DMS 273 treated with DMSO at 0.1 percent for 48 hours (cell line): ENCODE measurements at places on chromosomes 5 and 9.
A peak's percentile ranks its signal among the peaks of the same experiment; 100 is the strongest.

GRCh38 chr9:136086951-136087740 lies 7.9 kb downstream of the NACC2 start:
- DNase-seq, result no peak

GRCh38 chr5:5316334-5316733 lies 106.1 kb upstream of the ICE1 start:
- DNase-seq, result no peak

DNA sequence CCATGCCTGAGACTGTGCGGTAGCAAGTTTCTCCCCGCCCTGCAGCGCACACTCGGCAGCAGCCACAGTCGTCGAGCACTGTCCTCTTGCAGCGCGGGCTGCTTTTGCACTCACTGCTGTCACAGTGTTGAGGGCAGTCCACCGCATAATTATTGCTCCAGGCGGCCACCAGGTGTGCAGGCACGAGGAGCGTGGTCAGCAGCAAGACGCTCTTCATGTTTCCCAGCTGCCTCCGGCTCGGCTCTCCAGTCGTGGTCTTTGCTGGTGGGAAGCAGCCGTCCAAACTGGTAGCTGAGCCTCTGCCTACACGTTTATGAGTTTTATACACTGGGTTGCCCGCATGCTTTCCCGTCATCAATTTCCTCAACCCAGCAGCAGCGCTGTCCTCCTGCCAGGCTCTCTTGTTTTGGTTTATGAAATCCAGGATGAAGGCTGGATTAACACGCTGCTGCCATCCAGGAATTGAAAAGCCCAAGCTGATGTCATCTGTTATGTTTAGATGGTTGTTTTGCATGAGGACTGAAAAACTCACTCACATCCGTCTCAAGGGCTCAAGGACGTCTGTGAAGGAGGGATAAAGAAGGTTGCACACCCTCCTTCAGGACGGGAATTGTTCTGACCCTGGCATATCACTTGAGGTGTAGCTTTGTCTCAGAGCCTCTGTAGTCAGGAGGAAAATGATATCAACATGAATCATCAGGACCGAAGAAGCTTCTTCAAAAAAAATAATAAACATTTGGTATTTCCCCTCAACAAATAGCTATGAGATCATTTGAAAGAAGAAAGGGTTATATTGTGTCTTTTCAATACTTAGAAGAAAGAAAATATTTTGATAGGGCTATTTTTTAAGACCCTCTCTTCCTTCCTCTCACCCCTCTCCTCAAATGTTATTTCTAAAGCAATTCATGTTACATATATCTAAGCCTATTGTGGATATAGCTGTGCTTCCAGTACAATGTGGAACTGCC lies at the start of gene ESM1:
TSS of gene ESM1 (minus strand) at position 293 of the 968 bp plus-strand sequence. CDS start at position 217, 76 bp downstream.
- DNase-seq, result peak; percentile 25

GRCh38 chr9:113409883-113410206 lies 630 bp downstream of the POLE3 start:
- no peak for DNase-seq

- no peak for DNase-seq
Observed at GRCh38 chr9:17994695-17995425, 416.0 kb downstream of the SH3GL2 start.

GRCh38 chr9:13513286-13513685 lies 233.8 kb upstream of the MPDZ start:
- no peak for DNase-seq

- DNase-seq, result no peak
Observed at GRCh38 chr9:113678859-113679256, 197.3 kb upstream of the ZNF618 start.

DNA sequence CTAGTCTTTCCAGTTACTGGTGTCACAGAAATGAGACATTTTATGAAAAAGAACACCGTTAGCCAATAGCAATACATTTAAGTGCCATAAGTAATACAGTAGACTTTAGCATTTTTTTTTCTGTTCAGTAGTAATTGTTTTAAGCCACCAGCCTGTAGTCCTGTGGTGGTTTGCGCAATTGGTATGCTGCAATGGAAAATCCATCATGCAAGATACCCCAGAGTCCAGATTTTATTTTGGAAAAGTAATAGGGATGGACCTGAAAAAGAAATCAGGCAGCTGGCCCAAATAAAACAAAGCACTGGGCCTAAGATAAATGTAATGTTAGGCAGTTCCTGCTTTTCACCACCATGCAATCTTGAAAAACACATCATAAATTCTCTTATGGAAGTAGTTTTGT lies 94.6 kb upstream of the RASGRF2 start:
- no peak for DNase-seq

GRCh38 chr9:88801214-88801796 lies 190.0 kb upstream of the S1PR3 start:
- DNase-seq, result no peak

GRCh38 chr5:170306381-170306831 lies 8.8 kb upstream of the LCP2 start:
- no peak for DNase-seq

DNA sequence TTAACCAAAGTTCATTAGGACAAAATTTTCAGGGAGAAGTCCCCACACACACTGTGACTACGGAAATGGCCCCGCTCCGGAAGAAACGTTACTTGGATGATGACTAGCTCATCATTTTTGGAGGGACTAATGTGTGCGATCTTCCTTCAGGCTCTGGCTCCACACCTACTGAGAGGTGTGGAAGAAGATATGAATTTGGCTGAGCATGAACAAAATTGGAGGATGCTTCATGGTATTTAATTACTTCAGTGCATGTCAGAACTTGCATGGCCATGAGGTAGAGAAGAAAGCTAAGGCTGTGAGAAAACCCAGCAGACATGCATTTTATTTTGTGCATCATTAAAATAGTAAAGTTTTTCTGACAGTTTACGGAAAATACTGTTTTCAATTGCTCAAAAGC lies 202.1 kb upstream of the TLE4 start:
- DNase-seq, result no peak

GRCh38 chr5:57598097-57598496 lies 115.5 kb upstream of the ACTBL2 start:
- no peak for DNase-seq

GRCh38 chr9:120562861-120563443 lies 17.0 kb downstream of the CDK5RAP2 start:
- no peak for DNase-seq

DNA sequence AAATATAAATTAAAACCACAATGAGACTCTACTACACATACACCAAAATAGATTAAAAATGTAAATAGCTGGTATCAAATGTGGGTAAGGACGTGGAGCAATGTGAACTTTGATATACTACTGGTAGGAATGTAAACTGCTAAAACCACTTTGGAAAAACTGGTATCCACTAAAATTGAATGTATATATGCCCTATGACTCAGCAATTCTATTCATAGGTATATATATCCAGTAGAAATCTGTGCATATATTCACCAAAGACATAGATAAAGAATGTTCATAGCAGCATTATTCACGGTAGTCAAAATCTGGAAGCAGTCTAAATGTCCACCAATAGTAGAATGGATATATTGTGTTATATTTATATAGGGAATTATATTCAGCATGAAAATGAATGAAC lies 85.2 kb downstream of the ERP44 start:
- no peak for DNase-seq

- DNase-seq, result no peak
Observed at GRCh38 chr9:105500108-105500766, 52.4 kb downstream of the FSD1L start.

DNA sequence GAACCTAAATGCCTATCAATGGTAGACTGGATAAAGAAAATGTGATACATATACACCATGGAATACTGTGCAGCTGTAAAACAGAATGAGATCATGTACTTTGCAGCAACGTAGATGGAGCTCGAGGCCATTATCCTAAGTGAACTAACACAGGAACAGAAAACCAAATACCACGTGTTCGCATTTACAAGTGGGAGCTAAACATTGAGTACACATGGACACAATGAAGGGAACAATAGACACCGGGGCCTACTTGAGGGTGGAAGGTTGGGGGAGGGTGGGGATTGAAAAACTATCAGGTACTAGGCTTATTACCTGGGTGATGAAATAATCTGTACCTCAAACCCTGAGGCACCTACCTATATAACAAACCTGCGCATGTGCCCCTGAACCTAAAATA lies 22.4 kb upstream of the DEPDC1B start:
- no peak for DNase-seq

DNA sequence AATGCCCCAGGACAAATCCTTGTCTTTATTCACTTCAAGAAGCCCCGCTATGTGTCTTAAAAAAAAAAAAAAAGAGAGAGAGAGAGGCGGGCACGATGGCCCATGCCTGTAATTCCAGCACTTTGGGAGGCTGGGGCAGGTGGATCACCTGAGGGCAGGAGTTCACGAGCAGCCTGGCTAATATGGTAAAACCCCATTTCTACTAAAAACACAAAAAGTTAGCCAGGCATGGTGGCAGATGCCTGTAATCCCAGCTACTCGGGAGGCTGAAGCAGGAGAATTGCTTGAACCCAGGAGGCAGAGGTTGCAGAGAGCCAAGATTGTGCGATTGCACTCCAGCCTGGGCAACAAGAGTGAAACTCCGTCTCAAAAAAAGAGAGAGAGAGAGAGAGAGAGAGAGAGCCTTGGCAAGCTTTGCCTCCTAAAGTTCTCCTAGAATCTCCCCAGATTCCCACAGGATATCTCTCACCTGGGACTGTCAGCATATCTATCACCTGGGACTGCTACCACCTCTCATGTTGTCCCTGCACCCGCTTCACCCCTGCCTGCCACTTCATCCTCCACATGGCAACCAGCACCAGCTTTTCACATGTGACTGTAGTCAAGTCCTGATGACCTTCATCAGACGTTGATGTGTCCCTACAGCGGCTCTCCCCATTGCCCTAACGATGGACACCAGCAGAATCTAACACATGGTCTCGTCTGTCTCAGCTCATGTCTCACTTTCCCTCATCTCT lies 5.8 kb downstream of the ITK start:
- no peak for DNase-seq

- no peak for DNase-seq
Observed at GRCh38 chr5:116528519-116529234, 45.9 kb downstream of the SEMA6A start.

DNA sequence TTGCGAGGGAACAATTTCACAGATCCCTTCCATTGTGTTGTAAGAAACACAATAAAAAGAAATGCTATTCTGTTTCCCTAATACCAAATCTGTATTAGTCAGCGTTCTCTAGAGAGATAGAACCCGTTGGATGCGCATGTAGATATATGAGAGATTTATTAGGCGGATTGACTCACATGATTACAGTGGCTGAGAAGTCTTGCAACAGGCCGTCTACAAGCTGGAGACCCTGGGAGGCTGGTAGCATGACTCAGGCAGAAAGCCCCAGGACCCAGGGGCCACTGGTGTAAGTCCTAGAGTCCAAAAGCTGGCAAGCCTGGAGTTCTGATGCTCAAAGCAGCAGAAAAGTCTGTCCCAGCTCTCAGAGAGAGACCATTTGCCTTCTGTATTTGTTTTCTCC lies 18.4 kb upstream of the IL17B start:
- DNase-seq, result no peak

GRCh38 chr5:104347119-104347708 lies 784.6 kb upstream of the NUDT12 start:
- peak; percentile 14 for DNase-seq

DNA sequence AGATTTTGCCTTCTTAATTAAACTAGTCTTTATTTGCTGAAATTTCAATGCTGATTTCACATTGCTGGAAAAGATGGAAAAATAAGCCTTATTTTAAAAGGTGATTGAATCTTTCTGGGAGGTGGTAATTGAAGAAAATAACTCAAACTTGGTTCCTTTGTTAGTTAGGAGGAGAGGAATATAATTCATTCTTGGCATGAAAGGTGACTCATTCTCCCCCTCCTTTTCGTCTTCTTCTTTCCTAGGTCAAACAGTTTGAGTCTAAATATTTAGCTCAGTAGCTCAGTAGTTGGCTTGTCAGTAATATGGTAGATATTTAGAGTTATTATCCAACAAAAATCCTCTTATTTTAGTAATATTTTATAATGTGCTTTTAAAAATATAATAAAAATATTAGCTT lies 353.9 kb upstream of the MEF2C start:
- no peak for DNase-seq

GRCh38 chr5:168086746-168087145 lies 204.7 kb upstream of the WWC1 start:
- no peak for DNase-seq

DNA sequence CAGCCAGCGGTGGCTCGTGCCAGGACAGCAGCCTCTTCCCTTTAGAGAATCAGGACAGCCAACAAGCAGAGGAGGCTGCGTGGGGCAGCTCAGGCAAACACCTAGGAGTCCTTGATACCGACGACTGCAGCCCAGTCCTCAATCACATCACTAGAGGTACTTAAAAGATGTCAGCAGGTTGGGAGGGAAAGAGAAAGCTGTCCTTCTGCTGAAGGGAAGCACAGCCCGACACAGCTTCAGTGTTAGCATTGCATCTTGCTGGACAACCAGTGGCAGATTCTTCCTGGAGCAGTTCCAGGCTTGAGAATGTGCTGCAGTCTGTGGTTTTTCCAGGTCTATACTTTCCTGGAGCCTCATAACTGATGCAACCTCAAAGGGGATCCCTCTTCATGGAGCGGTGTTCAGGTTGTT lies 230.5 kb downstream of the SYK start:
- DNase-seq, result no peak

GRCh38 chr5:56523790-56524575 lies 290.9 kb upstream of the ANKRD55 start:
- no peak for DNase-seq

- no peak for DNase-seq
Observed at GRCh38 chr9:116032683-116033440, 120.7 kb upstream of the PAPPA start.

DNA sequence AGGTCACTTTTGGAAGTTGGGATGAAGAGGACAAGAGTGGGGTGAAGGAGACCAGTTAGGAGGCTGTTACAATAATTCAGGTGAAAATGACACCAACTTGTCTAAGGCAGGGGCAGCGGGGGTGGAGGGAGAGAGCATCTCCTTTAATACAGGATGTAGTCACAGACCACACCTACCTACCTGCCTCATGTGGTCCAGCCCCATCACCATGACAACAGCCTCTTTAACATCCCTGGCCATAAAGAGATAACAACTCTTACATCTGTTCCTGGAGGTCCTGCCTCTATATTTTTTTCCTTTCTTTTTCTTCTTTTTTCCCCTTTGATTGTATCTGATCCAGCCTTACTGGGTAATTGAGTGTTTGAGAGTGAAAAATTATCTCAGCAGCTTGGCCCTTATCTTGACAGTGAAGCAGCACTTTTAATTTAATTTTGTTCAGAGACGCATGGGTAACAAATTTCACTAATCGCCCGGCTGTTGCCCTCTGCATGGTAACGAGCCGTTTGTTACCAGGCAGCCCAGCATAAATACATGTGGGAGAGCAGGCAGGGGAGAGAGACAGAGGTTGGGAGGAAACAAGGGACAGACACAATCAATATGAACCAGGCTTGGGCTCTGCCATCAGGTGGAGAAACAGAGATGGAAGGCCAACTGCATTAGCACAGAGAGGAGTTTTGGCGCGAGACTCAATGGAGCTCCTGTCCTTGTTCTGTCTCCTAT lies 338.1 kb downstream of the ASTN2 start:
- no peak for DNase-seq

- no peak for DNase-seq
Observed at GRCh38 chr9:18676525-18676924, 202.6 kb downstream of the ADAMTSL1 start.

- DNase-seq, result no peak
Observed at GRCh38 chr5:165029099-165029870, 1523.9 kb downstream of the MAT2B start.

- DNase-seq, result no peak
Observed at GRCh38 chr5:6905883-6906282, 192.7 kb downstream of the TENT4A start.

- no peak for DNase-seq
Observed at GRCh38 chr9:99868845-99869244, 37.6 kb upstream of the STX17 start.

GRCh38 chr9:134632329-134632728 lies 9.3 kb upstream of the COL5A1 start:
- DNase-seq, result no peak
